DMS 273 treated with DMSO at 0.1 percent for 48 hours (cell line): ENCODE measurements at places on chromosomes 7 and 10.

- DNase-seq: no peak
These were observed 55.4 kb downstream of the TNS3 start for GRCh38 chr7:47526466-47526865.

DNA sequence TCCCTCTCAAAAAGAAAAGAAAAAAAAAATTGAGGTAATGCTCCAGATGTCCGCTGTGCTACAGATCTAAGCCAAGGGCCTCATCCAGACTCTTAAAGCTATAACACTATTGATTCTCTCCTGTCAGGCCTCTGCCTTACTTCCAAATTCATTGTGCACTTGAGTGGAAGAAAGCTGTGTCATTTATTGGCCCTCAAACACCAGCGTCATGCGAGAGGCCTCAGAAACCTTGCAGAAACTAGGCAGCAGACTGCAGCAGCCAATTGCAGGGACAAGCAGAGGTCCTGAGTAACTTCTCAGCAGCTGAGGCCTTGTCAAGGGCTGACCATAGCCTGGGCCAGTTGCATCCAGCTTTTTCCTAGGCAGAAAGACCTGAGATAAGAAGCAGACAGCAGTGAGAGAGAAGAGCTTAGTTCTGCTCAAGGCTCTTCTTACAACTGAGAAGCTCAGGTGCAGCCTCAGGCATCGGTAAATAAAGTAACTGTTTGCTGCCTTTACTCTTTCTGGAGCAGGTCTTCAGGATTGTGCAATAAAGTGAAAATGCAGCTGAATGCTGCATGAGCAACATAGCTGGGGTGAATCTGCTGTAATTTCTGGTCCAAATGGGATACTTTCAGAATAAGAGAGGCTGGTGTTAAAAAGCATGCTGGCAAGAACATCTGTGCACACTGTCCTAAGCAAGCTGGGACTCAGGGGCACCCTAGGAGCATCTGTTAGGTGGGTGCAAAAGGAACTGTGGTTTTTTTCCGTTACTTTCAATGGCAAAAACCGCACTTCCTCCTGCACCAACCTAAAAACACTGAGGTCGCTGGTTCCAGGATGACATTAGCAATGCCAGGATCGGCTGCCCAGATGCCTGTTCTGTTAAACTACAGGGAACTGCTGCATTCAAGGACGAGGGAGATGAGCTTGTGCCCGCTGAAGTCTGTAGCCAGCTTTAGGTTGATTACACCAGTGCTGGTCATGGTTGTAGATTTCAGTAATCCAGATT is 181.8 kb upstream of the PFKP start:
- DNase-seq: no peak

- peak; percentile 26 for DNase-seq
These were observed 169.5 kb upstream of the SVIL start for GRCh38 chr10:29804025-29804852.

- DNase-seq: no peak
These were observed 15.4 kb downstream of the CCDC136 start for GRCh38 chr7:128807191-128807590.

GRCh38 chr7:99184532-99185218 is 23.2 kb downstream of the KPNA7 start:
- DNase-seq: no peak

DNA sequence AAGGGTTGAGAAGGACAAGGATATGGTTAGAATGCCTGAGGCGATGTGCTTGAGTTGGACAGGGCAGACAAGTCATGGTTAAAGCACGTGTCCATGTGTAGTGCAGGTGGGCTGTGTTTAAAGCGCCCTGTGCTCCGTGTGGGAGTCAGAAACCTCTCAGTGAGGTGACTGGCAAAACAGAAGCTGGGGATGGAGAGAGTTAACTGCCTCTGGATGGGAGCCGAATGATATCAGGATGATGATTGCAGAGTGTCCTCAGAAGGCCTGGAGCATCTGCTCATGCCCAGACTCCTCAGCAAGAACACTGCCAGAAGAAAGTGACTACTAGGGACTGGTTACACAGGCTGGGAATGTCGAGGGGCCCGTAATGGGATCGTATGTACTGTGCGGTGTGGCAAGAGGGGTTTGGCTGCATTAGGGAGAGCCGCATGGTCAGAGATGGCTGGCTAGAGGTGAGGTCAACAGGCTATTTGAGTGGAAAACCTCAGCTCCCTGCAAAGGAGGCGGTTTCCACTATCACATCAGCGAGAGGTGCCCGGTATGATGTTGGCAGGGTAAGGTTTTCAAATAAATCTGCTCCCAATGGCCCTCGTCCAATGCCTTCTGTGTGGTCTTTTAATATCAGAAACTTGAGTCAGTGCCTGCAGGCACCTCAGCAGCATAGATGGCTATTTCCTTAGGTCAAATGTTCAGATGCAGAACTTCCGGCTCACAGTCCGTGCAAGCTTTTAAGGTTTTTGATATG is 26.1 kb upstream of the MRC1 start:
- DNase-seq: peak; percentile 32

- DNase-seq: no peak
These were observed 27.1 kb downstream of the LRRC20 start for GRCh38 chr10:70355051-70356021.

DNA sequence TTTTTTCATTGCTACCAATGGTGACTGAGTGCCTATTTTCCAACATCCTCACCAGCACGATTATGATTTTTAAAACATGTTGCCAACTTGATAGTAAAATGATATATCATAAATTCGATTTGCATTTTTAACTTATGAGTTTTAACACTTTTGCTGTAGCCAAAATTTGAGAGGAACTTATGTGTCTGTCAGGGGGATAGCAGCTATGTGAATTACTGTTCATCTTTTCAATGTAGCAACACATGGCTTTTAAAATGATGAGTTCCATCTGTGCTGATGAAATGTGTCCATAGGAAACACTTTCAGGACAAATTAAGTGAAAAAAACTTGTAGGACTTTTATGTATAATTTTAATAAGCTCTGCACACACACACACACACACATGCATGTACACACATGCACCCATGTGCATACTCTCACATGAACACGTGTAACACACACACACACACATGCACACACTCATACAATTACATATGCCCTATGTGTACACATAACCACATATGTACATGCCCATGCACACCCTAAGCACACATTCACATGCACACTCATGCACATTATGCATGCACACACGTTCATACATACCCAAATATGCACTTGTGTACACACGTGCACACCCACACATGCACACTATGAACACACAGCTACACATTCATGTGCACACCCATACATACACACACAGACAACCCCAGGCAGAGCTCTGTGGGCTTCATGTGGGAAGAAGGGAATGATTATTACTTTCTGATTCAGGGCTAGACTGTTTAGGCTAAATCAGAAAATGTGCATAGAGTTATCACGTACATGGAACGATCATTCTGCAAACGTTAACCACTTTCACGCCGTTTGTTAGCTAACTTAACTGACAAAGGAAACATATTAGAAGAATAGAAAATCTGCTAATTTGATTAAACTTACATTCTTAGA is 68.9 kb downstream of the C10orf143 start:
- DNase-seq: no peak

DNA sequence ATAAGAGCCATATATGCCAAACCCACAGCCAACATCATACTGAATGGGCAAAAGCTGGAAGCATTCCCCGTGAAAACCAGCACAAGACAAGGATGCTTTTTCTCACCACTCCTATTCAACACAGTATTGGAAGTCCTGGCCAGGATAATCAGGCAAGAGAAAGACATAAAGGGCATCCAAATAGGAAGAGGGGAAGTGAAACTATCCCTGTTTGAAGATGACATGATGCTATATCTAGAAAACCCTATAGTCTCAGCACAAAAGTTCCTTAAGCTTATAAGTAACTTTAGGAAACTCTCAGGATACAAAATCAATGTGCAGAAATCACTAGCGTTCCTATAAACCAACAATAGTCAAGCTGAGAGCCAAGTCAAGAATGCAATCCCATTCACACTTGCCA is 23.8 kb upstream of the STARD3NL start:
- no peak for DNase-seq

- no peak for DNase-seq
These were observed 144.4 kb downstream of the KIAA1217 start for GRCh38 chr10:24353319-24353718.

DNA sequence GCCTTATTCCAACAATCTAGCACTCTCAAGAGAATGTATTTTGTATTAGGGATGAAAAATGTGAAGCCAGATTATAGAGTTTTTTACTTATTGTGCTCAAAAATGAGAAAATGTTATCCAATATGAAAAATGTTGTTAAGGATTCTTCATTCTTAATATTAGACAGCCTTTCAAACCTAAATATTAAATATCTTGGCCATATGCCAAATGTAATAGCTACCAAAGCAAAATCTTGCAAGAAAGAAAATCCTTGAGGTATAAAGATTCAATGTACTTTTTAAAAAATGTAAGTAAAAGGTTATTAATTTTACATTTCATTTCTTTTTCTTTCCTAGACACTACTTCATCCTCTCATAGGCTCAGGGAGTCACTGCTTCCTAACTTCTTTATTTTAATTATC is 33.4 kb downstream of the MET start:
- no peak for DNase-seq

DNA sequence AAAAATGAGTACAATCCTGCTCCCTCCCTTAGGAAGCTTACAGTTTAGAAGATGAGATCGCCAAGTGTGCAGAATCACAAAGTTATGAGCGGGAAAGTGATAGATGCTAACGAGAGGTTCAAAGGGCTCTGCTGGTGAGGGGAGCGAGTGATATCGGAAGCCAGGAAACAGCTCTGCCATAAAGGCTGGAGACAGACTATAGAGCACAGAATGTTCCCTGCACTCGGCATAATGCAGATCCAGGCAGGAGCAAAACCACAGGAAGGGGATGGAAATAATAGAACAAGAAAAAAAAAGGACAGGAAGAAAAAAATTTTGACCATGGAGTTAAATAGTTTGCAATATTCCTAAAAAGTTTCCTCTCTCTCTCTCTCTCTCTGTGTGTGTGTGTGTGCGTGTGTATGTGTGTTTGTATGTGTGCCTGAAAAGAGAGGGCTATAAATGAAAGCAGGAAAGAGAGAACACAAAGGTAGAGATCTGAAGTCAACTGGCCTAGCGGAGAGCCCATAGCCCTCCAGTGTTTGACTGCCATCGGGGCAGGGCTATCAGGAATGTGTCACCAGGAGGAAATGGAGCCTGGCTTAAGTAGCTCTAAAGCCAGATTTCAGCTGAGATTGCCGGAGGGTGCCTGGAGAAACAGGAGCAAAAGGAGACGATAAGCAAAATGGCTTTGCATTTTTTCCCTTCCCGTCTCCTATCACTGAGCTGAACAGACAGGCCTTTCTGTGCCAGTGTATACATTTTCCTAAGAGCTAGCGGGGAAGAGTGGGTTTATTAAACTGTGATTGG is 175.8 kb upstream of the LYZL1 start:
- DNase-seq: no peak

GRCh38 chr10:133590226-133590969 is 25.0 kb upstream of the SYCE1 start:
- no peak for DNase-seq

- DNase-seq: no peak
These were observed 990 bp downstream of the CALML3 start for GRCh38 chr10:5525561-5526341.

GRCh38 chr10:43403911-43404703 is 4.9 kb downstream of the HNRNPF start:
- no peak for DNase-seq

DNA sequence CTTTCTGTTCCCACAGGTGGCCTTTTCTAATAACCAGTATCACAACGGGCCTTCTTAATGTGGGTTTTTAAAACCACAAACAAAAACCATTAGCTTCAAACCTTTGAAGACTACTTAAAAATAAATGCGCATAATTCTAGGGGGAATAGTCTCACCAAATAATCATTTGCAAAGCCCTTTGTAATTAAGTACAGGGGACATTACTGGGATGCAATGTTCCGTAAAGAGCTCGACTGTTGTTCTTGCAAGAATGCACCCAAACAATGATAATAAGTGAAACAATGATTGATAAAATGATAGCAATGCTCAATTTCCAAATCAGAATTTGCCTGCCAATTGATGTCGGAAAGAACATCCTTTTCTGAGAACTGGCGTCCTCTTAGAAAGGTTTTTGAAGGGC is 589.1 kb upstream of the ADARB2 start:
- no peak for DNase-seq

DNA sequence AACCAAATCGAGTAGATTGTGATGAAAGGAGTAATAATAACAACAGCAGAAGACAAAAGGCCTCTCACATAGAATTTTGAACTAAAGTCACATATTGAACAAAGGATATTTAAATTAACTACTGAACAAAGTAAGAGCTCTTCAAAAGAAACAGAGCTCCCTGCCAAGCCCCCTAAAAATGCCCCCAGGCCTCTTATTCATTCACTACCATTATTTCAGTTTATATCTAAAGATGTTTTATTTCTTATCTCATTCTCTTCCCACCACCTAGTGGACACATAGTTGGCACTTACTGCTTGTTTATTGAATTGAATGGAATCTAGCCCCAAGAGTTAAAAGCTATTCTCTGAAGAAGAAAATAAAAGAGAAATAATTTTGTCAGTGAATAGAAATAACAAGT is 37.4 kb downstream of the VCL start:
- no peak for DNase-seq

- no peak for DNase-seq
These were observed 66.3 kb upstream of the SP4 start for GRCh38 chr7:21361413-21362125.

DNA sequence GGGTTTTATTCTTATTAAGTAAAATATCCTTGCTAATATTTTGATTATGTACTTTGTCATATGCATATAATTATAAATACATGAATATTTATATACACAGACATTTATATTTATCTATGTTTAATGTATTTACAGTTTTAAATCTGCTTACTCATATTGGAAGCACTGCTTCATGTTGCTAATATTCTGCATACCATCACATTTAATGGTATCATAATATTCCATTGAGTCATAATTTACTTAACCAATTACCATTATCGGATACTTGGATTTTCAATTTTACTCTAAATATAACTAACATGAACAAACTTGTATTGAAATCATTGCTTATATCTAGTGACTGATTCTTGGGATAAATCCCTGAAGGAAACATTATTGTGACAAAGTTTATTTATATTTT is 155.2 kb downstream of the MBL2 start:
- DNase-seq: no peak

- DNase-seq: peak; percentile 20
These were observed 4.4 kb upstream of the ARID5B start for GRCh38 chr10:61896854-61897661.

- peak; percentile 37 for DNase-seq
These were observed 36.7 kb downstream of the ASNS start for GRCh38 chr7:97835296-97836138.

GRCh38 chr7:107643938-107644308 is 16.7 kb upstream of the SLC26A4 start:
- DNase-seq: no peak

DNA sequence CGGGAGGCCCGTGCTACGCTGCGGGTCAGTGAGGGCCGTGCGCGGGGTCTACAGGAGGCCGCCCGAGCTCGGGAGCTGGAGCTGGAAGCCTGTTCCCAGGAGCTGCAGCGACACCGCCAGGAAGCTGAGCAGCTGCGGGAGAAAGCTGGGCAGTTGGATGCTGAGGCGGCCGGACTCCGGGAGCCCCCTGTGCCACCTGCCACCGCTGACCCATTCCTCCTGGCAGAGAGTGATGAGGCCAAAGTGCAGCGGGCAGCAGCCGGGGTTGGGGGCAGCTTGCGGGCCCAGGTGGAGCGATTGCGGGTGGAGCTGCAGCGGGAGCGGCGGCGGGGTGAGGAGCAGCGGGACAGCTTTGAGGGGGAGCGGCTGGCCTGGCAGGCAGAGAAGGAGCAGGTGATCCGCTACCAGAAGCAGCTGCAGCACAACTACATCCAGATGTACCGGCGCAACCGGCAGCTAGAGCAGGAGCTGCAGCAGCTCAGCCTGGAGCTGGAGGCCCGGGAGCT is 7.0 kb downstream of the LZTS2 start:
- peak; percentile 63 for DNase-seq

GRCh38 chr7:51031216-51031615 is 248.5 kb upstream of the GRB10 start:
- DNase-seq: no peak
